Activated T-helper 17 cell treated with anti-CD3 and anti-CD28 coated beads, Interleukin-2, amount 50 U/mL, for 72 hours (primary cell): ENCODE measurements at places on chromosomes 12 and 14. TPM values are rescaled to one million over a fixed set of nuclear protein-coding genes. Genes with fewer than 3 reads are reported as not detected.

DNA sequence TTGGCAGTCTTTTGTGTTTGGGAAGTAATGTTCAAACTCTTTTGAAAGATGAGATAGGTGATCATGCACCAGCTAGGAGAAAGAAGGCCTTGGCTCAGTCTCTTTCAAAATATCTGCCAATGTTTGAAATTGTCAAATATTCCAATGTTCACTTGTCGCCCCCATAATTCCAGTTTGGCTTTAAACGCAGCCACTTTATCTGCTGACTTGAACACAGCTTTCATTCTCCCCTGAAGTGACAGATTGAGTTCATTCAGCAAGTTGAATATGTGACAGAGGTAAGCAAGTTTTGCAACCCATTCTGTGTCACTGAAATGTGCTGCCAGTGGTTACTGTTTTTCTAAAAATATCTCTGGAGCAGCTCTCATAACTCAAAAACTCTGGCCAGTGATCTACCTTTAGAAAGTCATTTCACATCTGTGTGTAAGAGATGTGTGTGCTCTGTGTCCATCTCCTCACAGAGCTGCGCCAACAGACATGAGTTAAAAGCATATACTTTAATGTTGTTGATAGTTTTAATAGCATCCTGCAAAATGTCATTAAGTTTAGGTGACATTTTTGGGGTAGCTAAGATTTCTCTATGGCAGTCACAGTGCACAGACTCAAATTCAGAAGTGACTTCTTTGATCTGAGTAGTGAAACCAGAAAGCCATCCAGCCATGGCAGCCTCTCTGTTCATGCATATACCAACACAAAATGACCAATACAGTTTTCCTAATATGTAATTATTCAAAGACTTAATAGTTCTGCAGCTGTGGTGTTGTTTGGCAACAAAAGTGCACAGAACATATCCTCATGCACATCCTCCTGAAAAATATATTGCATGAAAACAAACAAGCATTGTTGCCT is 614.3 kb upstream of the MIS18BP1 start:
- ATAC-seq, result no peak

DNA sequence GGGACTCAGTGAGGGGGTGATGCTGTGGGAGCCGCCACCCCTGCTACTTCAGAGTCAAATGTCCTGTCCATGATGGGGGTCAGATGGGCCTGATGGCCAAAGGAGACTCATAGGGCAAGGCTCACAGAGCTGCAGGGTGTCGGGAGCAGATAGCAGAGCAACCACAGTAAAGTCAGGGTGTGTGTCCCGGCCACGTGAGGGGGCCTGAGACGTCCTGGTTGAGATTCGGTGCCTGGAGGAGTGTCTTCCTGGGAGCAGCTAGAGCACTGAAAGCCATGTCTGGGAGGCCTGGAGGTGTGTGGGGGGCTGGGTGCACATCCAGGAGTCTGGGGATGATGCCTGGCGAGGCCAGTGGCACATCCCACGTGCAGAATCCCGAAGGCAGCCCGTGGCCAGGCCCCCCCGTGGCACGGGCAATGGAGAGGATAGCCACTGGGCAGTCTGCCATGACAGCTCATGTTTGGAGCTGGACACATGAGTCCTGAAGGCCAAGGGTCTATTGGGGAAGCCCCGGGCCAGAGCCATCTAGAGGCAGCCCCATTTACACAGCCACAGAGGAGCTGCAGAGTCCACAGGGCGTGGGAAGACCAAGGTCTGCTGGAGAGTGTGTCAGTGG is 308.0 kb upstream of the SFSWAP start:
- ATAC-seq, result no peak

DNA sequence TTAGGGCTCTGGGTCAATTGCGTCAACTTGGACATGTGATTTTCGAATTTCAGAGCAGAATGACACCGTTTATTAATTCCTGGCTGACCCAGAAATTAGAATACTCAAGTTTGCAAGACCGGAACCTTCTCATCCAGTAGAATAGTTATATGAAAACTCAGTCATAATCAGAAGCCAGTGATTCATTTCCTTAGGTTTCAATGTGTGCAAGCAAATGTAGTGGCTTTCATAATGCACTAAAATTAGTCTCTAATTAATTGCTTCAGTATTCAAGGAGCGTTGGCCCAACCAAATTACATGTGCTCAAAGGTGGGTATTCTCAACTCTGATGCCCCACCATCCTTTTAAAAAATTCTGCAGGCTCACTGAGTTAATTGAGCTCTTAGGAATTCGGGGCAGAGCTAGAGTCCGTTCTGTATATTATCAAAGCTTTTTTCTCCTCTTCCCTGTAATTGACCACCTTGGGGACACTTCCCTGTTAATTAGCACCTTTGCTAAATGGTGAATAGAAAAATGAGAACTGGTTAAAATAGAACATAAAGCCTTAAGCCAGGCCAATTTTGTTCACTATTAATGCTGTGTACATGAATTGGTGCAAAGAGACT is 55.4 kb downstream of the DAO start:
- ATAC-seq, result peak; percentile 74

GRCh38 chr12:4962539-4963486 is 53.1 kb downstream of the KCNA1 start:
- no peak for ATAC-seq

GRCh38 chr12:51972849-51973273 is 21.4 kb downstream of the ACVR1B start:
- ATAC-seq, result peak; percentile 60

DNA sequence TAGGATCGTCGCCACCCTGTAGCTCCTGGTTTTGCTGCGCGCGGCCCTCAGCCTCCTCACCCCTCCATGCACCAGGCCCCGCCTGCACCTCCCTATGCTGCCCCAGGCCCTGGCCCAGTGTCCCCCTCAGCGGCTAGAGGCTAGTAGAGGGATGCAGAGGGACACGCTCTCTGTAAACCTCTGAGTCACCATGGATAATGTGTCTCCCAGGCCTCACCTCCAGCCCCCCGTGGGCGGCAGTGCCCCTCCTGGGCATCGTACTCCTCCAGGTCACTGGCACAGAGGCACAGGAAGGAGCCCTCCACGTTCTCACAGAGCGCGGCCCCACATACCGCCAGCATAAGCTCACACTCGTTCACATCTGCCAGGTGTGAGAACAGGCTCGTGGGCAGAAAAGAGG is 12.3 kb downstream of the ISCA2 start:
- ATAC-seq, result no peak

DNA sequence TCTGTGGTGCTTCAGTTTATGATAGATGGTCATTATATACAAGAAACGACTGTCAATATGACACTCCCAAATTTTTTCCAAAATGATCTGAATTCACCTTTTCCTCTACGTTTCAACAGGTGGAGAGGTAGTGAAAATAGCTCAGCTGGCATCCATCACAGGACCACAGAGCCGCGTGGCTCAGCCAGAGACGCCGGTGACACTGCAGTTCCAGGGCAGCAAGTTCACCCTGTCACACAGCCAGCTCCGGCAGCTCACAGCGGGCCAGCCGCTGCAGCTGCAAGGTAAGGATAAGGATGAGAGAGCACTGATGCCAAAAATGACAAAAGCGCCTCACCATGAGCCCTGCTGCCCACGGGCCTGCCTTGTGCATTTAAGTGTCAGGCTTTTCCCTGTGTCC is 73.9 kb downstream of the EP400 start:
- ATAC-seq, result no peak

GRCh38 chr12:92582475-92582874 is 120.3 kb upstream of the PLEKHG7 start:
- no peak for ATAC-seq

DNA sequence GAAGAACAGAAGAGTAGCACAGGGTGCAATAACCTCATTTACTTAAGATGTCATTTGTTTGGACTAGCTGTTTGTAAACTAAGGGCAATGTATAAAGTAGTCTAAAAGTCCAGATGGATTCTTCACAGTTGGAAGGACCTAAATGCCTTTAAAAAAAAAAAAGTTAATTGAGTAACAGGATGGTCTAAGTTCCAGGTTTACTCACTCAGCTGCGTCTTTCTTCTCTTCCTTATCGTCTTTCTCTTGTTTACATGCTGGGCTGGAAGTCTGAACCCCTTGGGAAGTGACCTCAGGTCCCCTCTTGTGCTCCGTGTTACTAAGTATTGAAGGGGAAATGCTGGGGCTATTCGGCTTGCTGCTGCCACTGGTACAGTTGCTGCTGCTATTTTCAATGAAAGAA is 82.5 kb downstream of the SH2B3 start:
- no peak for ATAC-seq

DNA sequence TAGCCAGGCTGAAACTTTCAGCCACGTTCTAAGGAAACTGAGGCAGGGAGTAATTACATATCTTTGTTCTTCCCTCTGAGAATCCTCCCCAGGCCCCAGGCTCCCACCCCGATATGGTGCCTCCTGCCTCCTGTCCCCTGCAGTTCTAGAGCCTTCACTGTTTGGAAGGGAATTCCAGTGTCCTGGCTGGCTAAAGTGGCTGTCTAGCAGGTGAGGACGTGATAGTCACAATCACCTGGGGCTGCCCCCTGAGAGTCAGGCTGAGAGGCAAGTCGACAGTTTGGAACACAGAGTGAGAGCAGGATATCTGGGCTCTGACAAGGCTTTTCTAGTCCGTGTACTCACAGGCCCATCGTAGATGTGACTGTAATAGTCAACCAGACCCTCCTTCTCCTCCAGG is 6.3 kb upstream of the RPAP3 start:
- no peak for ATAC-seq

DNA sequence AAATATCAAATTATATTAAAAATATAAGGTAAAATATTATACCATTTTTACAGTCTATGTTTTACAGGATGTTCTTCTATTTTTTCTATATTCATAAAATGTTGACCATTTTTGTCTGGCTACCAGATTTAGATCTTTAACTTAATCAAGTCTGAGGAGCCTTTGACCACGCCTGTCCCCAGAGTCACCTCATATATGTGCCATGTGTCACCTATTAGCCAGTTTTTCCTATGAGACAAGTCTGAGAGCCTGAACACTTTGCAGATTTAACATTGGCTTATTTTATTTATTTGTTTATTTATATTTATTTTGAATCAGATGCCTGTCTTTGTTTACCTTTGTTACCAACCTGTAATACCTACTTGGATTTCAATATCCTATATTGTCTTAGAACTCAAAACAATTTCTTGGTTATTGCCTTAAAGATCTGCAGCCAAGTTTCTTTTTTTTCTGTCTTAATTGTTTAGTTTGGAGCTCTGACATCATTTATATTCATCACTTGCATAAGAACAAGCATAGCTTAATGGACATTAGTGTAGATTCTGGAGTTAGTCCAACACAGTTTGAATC is 116.2 kb upstream of the ALX1 start:
- no peak for ATAC-seq

GRCh38 chr12:4276524-4277204 is 3.1 kb downstream of the CCND2 start:
- peak; percentile 48 for ATAC-seq

EMP1 gene
- total RNA-seq, result 60.2 TPM

PPP1R36 gene
- not detected for total RNA-seq

NAV3 gene
- not detected for total RNA-seq

NT5DC3 gene
- 7.4 TPM for total RNA-seq

PRR4 gene
- 2.4 TPM for total RNA-seq

LMNTD1 gene
- total RNA-seq, result not detected

PLEKHA5 gene
- total RNA-seq, result 8.6 TPM
